Amniotic stem cell (primary cell): ENCODE measurements at places on chromosomes 4 and X.
A peak's percentile ranks its signal among the peaks of the same experiment; 100 is the strongest.

- peak; percentile 26 for DNase-seq
Measured at GRCh38 chr4:87007528-87008446, 73.0 kb downstream of the AFF1 start.

DNA sequence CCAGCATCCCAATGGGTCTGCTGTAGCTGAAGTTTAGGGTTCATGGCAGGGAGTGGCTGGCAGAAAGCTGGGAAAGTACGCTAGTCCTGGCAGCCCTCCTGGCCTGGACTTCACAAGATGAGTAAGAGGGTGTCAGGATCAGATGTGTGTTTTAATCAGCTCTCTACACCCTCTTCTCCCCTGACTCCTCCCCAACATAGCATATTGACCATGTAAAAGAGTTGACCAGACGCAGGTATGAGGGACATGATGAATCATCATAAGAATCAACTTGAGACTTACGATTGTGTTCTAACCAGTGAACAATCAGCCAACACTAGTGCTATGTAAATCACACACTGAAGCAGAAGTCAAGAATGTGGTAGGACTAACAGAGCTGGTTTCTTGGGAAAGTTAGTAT, 5.3 kb downstream of the SOWAHB start:
- DNase-seq = no peak

- no peak for DNase-seq
Measured at GRCh38 chrX:16664626-16665025, 14.7 kb downstream of the S100G start.

DNA sequence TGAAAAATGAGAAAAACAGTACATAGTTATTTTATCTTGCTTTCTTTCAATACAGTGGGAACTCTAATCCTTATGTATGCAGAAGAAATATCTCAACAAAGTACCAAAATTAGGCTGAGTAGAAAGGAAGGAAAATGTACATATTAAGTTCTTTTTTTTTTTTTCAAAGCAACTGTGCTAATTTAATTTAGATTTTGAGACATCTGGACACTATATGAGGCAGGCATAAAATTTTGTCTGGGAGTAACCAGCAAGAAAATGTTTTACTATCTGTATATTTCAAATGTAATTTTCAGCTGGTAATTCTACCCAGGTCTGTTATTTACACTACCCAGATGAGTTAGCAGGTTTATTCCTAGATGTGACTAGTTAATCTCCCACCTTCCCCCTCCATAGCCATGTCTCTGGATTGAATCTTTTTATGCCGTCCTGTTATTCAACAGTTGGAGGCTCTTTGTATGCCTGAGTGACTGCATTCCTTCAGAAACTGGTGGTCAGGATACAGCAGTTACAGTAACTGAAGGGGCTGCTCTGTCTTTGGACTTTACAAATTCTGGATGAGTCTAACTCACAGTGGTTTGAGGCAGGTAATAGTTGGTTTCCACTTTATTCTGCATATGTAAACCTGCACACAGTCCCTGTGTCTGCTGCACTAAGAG, 633.6 kb downstream of the PCDH18 start:
- no peak for DNase-seq

GRCh38 chrX:133444952-133445831, 29.9 kb upstream of the GPC4 start:
- DNase-seq = no peak

DNA sequence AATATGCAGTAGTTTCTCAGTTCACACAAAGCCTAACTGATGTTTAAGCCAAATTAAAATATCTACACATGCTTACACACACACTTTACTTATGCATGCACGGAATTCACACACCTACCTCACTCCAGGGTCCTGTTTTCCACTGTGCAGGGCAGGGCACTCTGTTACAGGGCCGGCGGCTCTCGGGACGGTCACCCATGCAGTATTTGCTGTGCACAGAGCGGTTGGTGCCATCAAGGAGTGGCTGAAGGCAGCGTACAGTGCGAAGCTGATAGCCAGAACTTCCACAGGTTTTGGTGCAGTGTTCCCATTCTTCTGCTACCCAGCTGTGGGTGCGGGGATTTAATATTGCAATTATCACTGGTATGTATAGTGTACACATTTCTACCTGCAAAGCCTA, 258.9 kb downstream of the NPFFR2 start:
- no peak for DNase-seq

- DNase-seq = no peak
Measured at GRCh38 chr4:11602606-11603340, 174.1 kb upstream of the HS3ST1 start.

GRCh38 chr4:113733685-113734084, 27.9 kb downstream of the CAMK2D start:
- DNase-seq = no peak

DNA sequence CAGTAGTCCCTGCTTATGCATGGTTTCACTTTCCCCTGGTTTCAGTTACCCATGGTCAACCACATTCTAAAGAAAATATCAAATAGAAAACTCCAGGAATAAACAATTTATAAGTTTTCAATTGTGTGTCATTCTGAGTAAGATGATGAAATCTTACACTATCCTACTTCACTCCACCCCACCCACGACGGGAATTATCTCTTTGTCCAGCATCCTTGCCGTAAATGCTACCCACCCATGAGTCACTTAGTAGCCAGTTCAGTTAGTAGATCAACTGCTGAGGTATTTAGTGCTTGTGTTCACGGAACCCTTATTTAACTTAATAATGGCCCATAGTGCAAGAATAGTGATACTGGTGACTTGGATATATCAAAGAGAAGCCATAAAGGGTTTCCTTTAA, 91.4 kb downstream of the KLHL13 start:
- no peak for DNase-seq

GRCh38 chr4:10006601-10007435, 14.5 kb downstream of the SLC2A9 start:
- no peak for DNase-seq

GRCh38 chr4:182768838-182769237, 148.3 kb downstream of the DCTD start:
- DNase-seq = no peak
